CD4-positive, alpha-beta T cell treated with Interleukin-6 at 100 ng/mL for 8 hours (primary cell): ENCODE measurements at places on chromosomes 1 and 21.

DNA sequence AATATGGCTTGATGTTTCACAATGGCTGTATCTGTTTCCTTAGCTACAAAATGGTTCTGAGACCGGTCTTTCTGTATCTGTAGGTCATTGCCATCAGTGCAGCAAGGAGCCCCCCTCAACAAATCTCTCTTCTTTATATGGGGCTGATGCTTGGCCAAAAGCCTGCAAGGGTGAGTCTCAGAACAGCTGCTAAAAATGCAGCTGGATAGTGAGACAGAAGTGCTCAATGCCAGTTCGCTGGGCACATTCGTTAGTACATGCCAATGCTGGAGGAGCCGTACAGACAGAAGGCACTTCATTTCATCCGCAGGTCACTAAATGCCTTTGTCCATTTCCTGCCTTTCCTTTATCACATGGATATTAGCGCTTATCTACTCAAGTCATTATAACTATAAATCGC, 67.3 kb downstream of the RUNX1 start:
- no peak for DNase-seq

- DNase-seq, result no peak
Measured at GRCh38 chr1:45446950-45447672, 43.9 kb downstream of the TESK2 start.

- no peak for DNase-seq
Measured at GRCh38 chr1:199780948-199781670, 246.4 kb upstream of the NR5A2 start.

DNA sequence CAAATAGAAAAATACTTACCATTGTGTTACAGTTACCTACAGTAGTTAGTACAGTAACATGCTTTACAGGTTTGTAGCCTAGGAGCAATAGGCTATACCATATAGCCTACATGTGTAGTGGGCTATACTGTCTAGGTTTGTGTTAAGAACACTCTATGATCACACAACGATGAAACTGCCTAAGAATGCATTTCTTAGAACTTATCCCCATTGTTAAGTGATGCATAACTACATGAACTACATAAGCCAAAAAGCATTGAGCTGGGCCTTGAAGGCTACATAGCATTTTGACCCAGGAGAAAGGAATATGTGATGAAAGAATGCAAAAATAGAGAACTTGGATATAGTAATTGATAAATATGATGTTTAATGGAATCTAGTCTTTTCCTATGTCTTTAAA, 46.4 kb upstream of the JUN start:
- DNase-seq, result no peak

DNA sequence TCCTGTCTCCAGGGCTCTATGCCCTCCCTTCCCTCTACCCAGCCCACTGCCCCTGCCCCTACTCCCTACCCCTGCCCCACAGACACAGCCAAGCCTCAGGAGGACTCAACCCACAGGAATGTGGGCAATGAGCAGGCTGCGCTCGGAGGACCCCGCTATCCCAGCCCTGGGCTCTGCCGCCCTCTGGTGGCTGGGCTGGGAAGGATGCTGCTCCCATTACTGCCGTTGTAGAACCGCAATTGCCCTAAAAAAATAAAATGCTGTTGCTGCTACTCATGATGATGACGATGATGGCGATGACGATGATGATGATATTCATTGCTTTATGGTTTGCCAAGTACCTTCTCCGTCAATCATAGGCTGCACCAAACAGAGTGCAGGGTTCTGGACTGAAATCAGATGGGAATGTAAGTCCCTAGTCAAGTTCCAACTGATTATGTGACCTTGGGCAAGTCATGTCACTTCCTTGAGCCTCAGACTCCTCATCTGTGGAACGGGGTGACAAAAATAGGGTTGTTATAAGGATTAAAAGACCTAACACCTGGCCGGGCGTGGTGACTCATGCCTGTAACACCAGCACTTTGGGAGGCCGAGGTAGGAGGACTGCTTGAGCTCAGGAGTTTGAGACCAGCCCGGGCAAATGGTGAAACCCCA, 24.6 kb downstream of the ARHGEF19 start:
- peak; percentile 74 for DNase-seq

DNA sequence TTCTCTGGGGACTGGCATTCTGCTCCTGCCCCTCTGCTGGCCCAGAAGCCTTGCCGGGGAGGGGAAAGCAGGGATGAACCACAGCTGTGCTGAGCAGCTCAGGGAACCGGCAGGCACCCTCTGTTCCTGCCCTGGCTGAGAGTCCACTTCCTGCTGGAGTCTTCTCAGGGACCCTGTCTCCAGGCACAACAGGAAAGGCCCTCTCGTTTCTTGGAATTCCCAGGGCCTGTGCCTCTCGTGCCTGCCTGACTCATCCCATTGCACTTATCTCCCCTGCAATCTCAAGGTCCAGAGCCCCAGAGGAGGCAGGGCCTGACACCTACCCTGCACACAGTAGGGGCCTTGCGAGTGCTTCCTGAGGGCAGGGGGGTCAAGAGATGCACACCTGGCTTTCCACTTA, 1.1 kb upstream of the EDN2 start:
- no peak for DNase-seq

GRCh38 chr1:43935711-43936427, 2.3 kb downstream of the ARTN start:
- no peak for DNase-seq

DNA sequence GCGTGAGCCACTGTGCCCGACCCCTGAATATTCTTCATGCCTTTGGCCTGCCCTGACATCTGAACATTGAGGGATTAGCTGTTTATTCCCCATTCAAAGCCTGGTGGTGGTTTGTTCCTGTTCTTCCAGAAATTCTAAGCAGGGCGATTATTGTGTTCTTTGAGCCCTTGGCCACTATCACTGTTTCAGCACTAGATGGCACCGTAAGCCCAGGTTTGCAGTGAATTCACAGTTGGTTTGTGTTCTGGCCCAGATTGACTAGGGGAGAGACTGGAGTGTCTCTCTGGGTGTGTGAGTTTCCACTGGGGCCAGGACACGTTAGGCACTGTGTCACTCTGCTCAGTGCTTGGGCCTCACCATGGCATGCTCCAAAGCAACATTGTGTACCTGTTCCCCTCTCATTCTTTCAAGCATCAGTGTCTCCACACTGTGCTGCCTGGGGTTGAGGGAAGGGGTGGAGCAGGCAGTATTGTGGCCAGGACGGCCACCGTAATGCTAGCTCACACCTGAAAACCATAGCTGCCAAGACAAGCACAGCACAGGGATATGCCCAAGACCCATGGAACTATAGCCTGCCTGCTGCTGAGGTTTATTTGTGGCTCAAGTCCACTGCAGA, 52.7 kb downstream of the PKN2 start:
- DNase-seq, result no peak

GRCh38 chr1:37725851-37726613, 33.7 kb downstream of the CDCA8 start:
- DNase-seq, result no peak

DNA sequence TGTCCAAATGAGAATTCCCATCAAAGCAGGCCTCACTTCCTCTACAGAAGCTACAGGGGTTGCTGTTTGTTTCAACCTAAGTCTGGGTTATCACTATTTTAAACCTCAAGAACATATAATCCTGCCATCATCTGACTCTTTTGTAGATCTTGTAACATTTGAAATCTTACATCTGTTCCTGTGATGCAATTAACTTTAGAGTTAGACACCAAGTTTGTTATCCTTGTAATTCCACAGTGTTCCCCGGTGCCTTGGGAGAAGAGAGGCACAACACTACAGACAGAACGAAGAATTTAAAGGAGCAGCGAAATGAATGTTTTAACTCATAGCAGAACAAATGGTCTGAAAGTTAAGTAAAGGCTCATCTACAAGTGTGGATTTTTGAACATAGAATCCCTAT, 116.1 kb downstream of the UCHL5 start:
- DNase-seq, result no peak

GRCh38 chr21:39087238-39088030, 95.8 kb downstream of the PSMG1 start:
- DNase-seq, result no peak

- no peak for DNase-seq
Measured at GRCh38 chr1:215601276-215601675, 34.2 kb downstream of the KCTD3 start.

- DNase-seq, result no peak
Measured at GRCh38 chr1:118711356-118711755, 276.8 kb downstream of the TBX15 start.

- no peak for DNase-seq
Measured at GRCh38 chr1:183227422-183228346, 41.6 kb downstream of the LAMC2 start.

- no peak for DNase-seq
Measured at GRCh38 chr1:170340308-170340707, 191.7 kb upstream of the GORAB start.

DNA sequence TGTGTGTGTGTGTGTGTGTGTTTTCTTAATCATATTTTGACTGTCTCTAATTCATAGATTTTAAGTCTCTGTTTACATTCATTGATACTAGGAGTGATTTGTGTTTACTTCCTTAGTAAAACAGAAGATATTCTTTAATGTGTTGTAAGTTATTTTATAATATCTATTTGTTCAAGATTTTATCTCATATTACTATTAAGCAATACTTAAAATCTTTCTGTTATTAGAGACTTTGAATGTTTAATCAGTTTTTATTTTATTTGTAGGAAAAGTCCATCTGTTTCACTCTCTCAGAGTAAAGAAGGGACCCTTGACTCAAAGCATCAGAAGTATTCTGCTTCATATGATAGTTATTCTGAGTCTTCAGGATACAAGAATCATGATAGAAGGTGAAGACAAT, 89.2 kb downstream of the CEP350 start:
- DNase-seq, result no peak

- DNase-seq, result peak; percentile 32
Measured at GRCh38 chr1:4652631-4653327, 1.6 kb upstream of the AJAP1 start.

DNA sequence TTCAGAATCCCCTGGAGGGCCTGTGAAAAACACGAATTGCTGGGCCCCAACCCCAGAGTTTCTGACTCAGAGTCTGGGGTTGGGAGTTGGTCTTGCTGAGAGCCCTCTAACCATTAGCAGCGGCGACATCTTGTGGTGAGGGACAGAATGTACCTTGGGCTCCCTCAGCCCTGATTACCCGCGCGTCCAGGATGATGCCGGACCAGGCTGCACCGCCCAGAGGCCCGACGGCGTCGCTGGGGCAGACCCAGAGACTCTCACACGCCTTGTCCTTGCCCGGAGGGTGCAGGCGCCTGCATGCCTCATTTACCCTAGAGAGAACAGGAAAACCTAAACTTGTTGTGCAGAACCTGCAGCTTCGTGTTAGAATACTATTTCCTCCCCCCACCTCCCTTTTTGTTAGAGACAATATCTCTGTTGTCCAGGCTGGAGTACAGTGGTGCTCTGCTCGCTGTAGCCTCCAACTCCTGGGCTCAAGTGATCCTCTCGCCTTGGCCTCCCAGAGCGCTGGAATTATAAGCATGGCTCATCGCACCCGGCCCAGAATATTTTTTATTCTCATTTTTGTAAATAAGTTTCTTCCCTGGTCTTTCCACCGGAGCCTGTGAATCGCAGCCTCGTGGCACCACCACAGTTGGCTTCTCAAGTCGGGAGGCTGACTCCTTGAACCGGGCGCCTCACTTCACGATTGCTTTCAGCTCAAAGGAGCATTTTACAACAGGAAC, 22.2 kb upstream of the RD3 start:
- peak; percentile 67 for DNase-seq

- DNase-seq, result no peak
Measured at GRCh38 chr1:44890007-44890406, 47.0 kb upstream of the PTCH2 start.

DNA sequence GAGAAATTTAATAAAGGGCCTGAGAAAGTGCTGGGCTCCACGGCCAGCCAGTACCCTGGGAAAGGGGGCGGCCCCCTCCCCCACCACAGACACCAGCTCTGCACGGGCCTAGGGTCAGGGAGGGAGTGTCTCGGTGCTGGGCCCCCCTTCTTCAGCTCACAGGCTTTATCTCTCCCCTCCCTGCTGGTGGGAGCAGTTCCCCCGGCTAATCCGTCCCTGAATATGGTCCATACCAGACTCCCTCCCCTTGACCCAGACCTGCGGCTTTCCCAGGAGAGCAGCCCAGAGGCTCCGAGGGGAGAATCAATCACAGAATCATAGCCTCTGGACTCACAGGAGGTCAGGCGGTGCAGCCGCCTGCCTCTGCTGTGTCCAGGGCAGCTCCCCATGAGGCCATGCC, 26.0 kb upstream of the RSPO1 start:
- DNase-seq, result no peak

GRCh38 chr1:66384258-66384921, 149.6 kb upstream of the SGIP1 start:
- no peak for DNase-seq

DNA sequence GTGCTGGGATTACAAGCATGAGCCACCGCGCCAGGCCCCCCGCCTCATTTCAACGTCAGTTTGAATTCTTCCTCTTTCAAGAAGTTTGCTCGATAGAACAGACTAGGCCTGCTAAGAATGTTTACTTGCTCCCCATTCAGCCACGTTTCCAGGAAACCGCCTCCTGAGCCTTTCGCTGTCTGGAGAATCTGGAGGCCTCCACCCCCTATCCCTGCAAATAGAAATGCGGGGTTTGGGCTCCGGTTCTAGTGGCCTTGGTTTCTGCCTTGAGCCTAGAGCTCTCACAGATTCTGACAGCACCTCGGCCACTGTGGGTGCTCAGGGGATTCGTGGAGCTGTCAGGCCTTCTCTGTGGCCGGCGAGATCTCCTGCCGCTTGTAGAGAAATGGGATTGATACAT, 84.3 kb downstream of the UBIAD1 start:
- DNase-seq, result no peak

DNA sequence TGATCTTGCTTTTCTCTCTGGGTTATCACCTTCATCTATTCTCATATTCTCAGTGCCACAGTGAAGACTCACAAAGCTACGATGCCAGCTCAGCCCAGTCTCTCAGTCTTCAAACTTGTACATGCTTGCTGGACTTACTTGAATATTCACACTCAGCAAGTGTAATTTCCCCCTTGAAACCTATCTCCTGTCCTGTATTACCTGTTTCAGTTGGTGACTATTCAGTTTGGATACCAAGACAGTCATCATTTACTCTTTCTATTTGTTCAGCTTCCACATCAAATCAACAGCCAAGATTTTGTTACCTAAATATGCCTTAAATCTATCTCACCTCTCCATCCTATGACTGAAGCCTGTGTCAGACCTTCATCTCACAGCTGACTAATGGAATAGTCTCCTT, 209.7 kb downstream of the LRRC7 start:
- DNase-seq, result no peak

DNA sequence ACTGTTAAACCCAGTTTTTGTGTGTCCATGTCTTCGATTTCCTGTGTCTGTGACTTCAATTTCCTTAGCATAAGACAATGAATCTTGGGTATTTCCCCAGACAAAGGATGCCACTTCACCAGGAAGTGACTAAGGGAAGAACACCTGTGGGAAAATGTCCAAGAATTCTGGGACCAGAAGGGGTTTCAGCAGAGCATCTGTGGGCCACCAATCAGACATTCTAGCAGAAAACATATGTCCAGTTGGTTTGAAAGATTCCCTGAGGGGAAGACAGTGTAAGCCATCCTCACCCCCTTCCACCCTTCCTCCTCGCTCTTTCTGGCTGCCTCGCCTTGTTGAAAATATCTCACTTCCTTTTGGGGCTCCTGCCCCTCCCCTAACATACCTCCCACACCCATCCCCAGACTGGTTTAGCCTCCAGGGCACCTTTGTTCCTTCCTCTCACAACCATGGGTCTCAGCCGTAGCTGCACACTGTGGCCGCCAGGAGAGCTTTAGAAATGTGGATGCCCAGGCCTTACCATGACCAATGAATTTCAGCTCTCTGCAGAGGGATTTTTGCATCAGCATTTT, 25.5 kb upstream of the IFNAR1 start:
- DNase-seq, result peak; percentile 66

GRCh38 chr1:224666078-224666477, 50.0 kb downstream of the CNIH3 start:
- DNase-seq, result no peak
